ENCODE measurements at places on chromosomes 11 and 22. TPM values are rescaled to one million over a fixed set of nuclear protein-coding genes. Genes with fewer than 3 reads are reported as not detected.

Gene SNX32
- 0.52 TPM for total RNA-seq

Gene CRY2
- 6.9 TPM for total RNA-seq

Gene GLYATL1
- total RNA-seq, result not detected

Gene TANGO2
- total RNA-seq, result 53.5 TPM

Gene MRGPRF
- not detected for total RNA-seq

Gene JAML
- 0.11 TPM for total RNA-seq

Gene VWCE
- 1.3 TPM for total RNA-seq

Gene SULT4A1
- total RNA-seq, result 0.26 TPM

Gene TMEM184B
- total RNA-seq, result 18.6 TPM

Gene THOC5
- 37.9 TPM for total RNA-seq

Gene TBX1
- 38.6 TPM for total RNA-seq

Gene C22orf15
- total RNA-seq, result 0.33 TPM

Gene IGLL5
- total RNA-seq, result not detected

Gene TESMIN
- total RNA-seq, result 1.9 TPM
